GM04504 (cell line): ENCODE measurements at places on chromosomes 13 and 19.

DNA sequence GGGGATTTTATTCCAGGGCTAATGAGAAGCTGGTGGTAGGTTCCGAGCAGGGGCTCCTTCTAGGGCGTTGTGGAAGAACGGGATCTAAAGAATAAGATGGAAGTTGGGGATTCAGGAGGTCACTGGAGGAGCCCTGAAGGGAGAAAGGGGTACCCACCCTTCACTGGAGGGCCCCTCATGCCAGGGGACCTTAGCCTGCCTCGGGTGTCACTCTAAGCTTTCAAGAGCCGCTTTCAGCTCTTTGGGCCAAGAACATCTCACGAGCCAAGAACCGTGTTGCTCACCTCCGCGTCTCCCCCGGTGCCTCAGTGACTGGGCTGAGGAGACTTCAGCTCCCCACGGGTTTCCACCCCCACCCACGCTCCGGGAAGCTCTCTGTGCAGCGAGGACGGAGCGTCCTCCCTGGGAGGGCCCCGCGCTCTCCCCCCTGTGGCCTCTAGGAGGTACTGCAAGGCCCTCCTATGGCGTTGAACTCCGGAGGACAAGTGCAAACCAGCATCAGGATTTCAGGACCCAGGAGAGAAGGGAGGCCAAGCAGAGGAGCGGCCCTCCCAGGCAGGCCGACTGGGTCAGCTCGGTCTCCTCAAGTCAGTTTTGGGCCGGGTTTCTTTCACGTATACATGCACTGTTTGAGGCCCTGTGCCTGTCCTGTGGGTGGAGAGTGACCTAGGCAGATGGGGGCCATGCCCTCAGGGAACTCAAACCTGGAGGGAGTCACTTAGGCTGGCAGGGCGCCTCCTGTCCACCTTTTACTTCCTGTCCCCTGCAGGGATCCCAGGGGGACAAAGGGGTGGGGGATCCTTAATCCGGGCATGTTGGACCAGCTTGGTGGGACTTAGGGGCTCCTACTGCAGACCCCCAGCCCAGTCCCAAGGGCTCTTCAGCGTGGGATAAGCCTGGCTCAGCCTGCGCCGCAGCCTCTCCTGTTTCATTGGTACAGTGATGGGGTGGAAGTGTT, 5.1 kb upstream of the KRTDAP start:
- no peak for DNase-seq

DNA sequence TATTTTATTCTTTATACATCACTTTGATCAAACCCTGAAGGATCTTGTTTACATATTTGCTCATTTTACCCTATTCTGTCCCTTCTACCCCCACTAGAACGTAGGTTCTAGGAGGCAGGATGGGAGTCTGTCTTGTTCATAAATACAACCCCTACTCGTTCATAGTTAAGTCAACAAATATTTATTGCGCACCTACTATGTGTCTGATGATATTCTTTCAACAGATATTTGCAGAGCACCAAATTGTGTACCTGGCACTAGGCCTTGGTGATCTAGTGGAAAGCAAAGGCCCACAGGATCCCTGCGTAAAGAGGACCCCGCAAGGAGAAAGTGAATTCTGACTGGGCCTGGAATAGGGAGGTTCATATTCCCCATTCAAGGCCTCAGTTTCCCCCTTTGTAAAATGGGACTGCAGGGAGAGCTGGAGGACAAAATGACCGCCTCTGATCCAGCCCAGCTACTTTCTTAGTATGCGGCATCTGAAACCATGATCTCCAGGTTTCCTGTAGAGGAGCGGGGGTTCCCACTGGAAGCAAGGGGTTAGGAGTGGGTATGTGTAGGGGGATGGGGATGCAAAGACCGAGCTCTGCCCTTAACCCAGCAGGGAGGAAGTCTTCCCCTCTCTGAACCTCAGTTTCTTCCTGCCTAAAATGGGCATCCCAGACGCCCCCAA, 534 bp upstream of the GEMIN7 start:
- DNase-seq: no peak

DNA sequence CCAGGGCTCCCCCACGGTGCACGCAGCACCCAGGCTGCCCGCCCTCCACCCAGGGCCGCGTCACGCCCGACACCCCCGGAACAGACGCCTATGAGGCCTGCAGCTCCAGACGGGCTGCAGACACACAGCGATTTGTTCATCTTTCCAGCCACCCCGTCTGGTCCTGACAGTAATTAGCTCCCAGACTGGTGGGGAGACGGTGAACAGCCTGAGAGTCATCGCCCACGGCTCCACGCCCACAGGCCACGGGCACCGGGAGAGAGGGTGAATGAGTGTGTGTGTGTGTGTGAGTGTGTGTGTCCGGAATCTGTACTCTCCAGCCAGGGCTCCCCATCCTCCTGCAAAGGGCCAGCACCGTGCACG, 18.1 kb downstream of the GADD45B start:
- DNase-seq: peak; percentile 57

- DNase-seq: no peak
Measured at GRCh38 chr19:6568010-6568526, 22.9 kb downstream of the CD70 start.

DNA sequence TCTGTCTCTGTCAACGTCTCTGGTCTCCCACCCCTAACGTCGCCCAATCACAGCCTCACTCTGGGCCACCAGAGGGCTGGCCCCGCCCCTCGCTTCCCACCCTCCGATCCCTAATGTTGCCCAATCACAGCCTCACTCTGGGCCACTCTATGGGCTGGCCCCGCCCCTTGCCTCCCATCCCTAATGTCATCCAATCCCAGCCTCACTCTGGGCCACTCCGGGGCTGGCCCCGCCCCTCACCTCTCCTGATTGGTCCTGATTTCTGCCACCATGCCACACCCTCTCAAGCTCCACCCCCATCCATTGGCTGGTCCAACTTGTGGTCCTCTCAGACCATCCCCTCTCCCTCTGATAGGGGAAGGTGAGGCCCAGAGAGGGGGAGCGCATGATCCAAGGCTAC, 24.9 kb downstream of the CELF5 start:
- DNase-seq: no peak

GRCh38 chr19:28217022-28217421, 995.9 kb downstream of the UQCRFS1 start:
- no peak for DNase-seq

DNA sequence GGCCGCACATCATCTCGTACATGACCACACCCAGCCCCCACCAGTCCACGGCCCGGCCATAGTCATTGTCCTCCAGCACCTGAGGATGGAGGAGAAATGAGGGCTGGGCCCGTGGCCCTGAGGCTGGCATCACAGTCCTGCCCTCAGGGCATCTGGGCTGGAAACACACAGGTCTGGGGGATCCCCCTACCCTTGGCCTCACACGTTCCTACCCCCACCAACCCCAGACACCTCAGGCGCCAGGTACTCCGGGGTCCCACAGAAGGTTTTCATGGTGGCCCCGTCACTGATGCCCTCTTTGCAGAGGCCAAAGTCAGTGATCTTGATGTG, 9.5 kb upstream of the CCNP start:
- no peak for DNase-seq

- DNase-seq: no peak
Measured at GRCh38 chr19:50994129-50994528, 7.3 kb downstream of the KLK8 start.

GRCh38 chr13:91126806-91127205, 220.7 kb upstream of the MIR17HG start:
- no peak for DNase-seq

GRCh38 chr19:566403-566802, 6.0 kb upstream of the BSG start:
- no peak for DNase-seq

GRCh38 chr13:63774133-63774532, 2358.5 kb upstream of the PCDH20 start:
- no peak for DNase-seq

GRCh38 chr13:51603716-51604115, 19.5 kb downstream of the WDFY2 start:
- no peak for DNase-seq

DNA sequence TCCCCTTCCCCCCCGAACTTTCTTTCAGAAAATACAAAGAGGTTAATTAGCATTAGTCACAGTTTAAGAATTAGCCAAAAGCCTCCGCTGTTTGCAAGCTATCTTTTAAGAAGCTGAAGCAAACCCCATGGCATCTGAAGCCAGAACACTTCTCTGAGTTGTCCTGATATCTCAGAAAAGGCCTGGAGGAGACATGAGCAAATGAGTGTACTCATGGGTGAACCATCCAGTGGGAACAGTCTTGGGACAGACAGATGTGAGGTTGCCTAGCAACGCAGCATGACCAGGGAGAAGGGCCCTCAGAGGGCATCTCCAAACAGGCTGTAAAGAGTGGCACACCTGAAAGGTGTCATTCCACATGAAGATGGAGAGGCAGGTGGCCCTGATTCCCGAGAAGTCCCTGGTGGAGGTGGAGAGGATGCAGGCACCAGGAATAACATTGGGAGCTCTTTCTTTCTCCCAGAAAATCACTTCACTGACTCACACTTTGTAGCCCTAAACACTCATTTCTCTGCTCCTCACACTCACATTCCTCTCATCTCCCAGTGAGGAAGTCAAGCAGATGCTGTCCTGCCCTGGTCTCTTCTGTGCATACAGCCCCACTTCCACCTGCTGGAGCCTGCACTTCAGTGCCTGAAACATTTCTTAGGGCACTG, 87.0 kb upstream of the TSHZ3 start:
- DNase-seq: no peak

GRCh38 chr13:42320375-42320787, 48.4 kb downstream of the AKAP11 start:
- no peak for DNase-seq

GRCh38 chr13:97986835-97987234, 33.4 kb downstream of the IPO5 start:
- DNase-seq: no peak

DNA sequence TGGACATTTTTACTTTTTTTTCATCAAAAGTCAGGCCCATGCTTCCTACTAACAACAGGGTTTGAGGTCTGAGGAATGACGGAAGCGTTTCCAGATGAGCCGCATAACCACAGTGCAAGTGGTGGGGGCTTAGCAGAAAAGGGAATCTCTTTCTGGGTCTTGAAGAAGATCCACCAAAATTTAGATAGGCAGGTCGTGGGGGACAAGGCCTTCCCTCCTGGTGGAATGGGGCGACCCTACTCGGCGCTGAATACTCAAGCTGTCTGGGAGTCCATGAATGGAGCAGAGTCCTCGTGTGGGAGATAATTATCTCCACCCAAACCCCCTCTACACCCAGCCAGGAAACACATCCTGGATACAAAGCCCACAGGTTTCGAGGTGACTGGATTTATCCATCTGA, 36.9 kb downstream of the CARS2 start:
- no peak for DNase-seq

DNA sequence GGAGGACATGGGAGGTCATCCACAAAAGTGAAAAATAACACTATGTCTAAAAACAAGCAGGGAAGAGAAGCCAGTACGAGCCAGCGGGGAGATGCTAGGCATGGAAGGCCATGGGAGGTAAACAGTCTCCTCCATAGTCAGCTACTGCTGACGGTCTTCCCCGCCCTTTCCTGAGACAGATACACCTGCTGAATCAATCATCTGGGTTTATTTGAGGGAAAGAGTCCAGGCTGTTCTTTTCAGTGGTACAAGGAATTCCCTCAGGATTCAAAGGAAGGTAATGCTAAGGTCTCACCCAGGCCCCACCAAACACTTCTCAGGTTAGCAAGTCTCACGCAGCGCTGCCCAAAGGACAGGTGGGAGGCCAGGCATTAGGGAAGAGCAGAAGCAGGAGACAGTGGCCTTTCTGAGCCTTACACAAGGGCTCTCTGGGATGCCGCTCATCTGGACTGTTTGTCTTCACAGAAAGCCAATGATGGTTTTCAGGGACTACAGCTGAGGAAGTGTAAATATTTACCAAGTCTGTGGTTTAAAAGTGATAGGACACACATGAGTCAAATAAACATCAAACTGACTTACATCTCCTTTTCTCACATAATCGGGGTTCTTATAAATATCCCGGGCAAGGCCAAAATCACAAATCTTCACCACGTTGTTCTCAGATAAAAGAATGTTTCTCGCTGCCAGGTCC, 173.9 kb downstream of the FLT1 start:
- DNase-seq: no peak

GRCh38 chr13:32038343-32038742, 6.8 kb downstream of the FRY start:
- DNase-seq: no peak

DNA sequence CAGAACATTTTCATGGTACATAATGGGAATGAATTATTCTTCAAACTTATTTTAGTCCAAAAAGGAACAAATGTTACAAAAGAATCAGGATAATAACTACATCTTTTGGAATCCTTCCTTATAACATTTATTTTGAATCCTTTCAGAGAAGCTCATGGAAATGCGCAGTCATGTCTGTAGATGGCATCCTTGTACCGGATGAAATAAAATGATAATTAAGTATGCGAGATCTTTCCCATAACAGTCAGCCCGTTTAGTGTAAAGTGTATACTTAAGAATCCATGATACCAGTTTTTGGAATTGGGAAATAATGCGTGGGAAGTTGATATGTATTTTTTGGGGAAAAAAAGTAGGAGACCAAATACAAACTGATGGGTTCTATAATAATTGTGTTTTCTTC, 418.8 kb downstream of the GPC5 start:
- no peak for DNase-seq

- DNase-seq: no peak
Measured at GRCh38 chr13:112066624-112067004, 335 bp upstream of the SOX1 start.

GRCh38 chr19:8515317-8515716, 1.4 kb upstream of the ZNF414 start:
- DNase-seq: no peak

GRCh38 chr19:56124578-56124977, 3.5 kb upstream of the ZNF787 start:
- DNase-seq: no peak

- DNase-seq: no peak
Measured at GRCh38 chr13:33110713-33111413, 94.6 kb downstream of the KL start.

DNA sequence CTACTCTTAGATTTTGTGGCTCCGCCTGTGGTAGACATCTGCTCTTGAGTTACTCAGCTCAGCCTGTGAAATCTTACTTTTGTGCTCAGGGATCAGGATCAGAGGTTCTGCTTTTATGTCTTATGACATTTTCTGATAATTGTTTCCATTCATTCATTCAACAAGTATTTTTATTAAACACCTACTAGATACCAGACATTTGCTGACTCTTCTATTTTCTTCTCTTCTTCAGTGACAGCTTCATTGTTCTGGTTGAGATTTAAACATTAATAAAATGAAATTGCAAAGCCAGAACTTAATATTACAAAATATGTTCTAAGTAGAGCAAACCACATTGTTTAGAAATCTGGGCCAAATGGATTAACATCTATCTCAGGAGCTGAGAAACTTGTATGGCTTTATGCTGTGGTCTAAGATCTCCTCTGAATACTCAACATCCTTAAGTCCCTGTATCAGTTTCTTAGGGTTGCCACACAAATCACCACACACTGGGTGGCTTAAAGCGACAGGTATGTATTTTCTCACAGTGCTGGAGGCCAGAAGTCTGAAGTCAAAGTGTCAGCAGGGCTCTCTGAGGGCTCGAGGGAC, 15.8 kb upstream of the MICU2 start:
- DNase-seq: no peak
